Brain (organoid and tissue), 16 donors: ENCODE measurements at places on chromosomes 5 and 9.

DNA sequence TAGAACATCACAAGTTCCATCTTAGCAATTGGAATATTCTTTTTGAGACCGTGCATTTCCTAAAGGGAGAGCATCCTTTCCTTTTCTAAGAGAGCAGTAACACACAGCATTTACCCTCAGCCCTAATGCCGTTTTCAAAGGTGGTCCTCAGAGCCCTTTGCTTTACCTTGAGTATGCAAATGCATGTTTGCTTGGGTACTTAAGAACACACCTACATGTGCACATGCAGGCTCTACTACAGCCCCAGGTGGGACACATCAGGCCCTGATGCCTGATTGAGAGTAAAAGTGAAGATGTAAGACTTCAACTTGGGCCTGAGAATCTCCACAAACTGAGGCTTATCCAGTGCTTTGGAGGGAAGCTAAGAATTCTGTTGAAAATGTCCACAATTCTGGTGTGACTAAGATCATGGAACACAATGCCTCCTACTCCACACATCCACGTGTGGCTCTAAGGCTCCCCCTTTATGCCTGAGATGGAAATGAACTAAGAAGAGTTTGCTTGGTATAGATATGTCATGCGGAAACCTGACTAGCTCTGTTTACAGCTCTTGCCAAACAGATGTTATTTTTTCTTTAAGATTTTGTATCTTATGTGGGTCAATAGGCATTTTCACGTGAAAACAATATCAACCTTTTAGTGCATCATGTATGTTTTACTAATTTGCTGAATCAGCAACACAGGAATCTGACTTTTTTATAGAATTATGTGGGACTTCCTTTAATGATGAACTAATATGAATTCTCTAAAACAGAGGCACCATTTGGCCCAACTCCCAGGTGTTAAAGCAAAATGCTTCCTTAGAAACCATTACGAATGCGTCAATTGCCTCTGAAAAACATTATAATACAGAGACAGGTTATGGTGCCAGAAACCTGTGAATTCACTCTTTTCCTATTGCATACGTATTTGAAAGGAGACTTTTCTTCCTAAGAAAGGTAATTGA is 48.9 kb upstream of the SLC2A8 start:
- DNase-seq, result peak; percentile 37

DNA sequence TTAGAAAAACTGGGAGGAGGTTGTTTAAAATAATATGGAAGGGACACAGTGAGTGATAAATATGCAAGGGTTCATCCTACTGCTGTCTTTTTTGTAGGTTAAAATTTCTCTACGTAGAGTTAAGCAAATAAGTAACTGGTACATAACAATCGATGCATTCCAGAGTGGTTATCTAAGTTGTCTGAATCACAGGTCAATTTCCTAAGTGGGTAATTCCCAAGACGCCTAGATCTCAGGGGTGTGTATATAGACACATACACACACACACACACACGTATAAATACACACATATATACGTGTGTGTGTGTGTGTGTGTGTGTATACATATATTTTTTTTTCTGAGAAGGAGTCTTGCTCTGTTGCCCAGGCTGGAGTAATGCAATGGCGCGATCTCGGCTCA is 22.3 kb downstream of the CAAP1 start:
- no peak for DNase-seq

DNA sequence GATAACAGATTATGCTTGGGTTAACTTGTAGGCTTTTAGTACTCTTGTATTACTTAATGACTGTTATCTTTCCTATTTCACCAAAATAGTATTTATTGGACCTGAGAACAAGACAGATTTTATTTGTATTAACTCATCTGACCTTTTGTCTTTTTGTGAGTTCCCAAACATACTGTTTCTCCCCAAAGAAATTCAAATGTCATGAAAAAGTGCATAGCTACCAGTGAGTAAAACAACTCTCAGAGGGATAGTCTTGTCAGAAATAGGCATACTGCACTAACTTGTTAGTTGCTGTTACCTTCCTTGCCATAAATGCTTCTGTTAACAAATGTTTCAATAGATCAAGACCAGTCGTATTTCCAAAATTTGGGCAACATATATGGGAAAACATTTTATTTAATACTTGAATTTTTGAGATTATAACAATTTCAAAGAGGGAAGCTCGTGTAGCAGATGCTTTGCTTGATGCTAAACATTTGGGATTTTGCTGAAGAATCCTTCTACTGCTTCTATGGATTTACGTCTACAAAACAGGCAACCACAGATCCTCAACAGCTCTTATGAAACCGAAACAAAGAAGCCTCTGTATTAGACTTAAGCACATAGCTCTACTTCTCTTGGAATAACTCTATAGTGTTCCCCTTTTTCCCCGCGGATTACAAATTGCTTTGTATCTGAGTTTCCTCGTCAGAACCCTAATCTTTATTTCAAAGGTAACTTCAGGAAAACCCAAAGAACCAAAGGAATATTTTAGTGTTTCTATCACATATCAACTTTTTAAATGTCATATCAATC is 248.8 kb downstream of the MCTP1 start:
- DNase-seq, result no peak

DNA sequence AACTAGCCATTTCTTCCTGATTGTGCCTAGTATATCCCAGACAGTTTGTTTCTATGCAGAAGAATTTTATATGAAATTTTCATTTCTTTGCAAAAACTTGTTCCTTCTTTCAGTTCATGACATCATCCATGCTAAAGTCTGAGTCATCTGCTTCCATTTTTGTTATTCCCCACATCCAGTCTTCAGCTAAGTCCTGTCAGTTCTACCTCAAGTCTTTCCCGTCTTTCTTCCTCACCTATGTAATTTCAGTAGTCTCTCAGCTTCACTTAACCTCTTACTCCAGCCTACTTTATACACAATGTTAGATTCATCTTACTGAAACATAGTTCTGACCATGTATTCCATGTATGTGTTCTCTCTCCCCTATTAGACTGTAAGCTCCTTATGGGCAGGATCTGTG is 39.1 kb downstream of the G3BP1 start:
- no peak for DNase-seq

- no peak for DNase-seq
These were observed 49.2 kb downstream of the EBF1 start for GRCh38 chr5:159050316-159051143.

GRCh38 chr5:10876006-10876744 is 115.1 kb upstream of the DAP start:
- DNase-seq, result no peak

- no peak for DNase-seq
These were observed 31.7 kb downstream of the RAD23B start for GRCh38 chr9:107314763-107315162.

- DNase-seq, result no peak
These were observed 28.6 kb downstream of the UGCG start for GRCh38 chr9:111925017-111925770.

GRCh38 chr9:108544866-108545265 is 310.9 kb downstream of the ACTL7B start:
- no peak for DNase-seq

- peak; percentile 55 for DNase-seq
These were observed 246.7 kb upstream of the COX7C start for GRCh38 chr5:86371061-86371460.

DNA sequence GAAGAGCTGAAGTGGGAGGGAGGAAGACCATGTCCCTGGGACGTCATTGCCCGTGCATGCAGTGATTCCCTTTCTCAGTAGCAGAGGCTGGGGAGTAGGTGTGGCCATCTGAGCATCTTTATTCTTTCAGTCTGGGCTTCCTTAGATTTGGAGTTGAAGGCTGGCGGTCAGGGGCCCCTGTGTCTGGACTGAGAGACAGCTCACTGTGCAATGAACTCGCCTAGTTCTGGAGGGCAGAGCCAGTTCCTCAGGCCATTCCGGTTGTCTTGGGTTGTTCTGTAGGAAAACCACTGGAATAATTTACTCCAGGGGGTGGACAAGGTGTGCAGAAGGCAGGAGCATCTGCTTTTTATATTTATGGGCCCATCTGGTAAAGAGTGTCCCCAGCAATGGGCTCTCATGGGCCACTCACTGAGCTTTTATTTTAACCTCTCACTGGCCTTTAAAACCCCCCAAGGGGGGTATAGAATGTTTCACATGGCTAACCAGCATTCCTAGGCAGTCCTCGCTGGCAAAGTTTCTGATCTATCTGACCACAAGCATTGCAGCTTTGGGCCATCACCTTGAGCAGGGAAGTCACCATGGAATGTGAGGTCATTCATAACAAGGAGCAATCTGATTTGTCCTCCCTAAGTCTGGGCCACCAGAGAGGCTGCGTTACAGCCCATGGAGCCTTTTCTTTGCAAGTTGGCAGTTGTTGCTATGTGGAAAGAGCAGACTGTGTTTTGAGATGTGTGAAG is 9.2 kb downstream of the STC2 start:
- no peak for DNase-seq

DNA sequence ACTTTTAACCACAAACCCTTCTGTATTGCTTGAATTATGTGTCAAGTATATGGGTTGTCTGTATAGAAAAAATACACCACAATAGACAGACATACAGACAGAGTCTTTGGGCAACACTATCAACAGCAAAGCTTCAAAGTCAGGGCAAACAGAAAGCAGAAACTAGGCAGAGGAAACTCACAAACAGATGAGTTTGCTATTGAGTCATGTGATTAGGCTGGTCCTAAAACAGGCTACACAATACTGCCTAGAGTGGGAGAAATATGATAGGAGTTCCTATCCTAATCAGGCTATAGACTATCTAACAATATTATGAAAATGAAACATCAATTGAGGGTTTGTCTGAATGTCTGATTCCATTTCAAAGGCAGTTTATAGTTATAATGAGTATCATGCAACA is 156.4 kb downstream of the EDIL3 start:
- no peak for DNase-seq

GRCh38 chr5:99020698-99021048 is 91.9 kb upstream of the CHD1 start:
- no peak for DNase-seq

DNA sequence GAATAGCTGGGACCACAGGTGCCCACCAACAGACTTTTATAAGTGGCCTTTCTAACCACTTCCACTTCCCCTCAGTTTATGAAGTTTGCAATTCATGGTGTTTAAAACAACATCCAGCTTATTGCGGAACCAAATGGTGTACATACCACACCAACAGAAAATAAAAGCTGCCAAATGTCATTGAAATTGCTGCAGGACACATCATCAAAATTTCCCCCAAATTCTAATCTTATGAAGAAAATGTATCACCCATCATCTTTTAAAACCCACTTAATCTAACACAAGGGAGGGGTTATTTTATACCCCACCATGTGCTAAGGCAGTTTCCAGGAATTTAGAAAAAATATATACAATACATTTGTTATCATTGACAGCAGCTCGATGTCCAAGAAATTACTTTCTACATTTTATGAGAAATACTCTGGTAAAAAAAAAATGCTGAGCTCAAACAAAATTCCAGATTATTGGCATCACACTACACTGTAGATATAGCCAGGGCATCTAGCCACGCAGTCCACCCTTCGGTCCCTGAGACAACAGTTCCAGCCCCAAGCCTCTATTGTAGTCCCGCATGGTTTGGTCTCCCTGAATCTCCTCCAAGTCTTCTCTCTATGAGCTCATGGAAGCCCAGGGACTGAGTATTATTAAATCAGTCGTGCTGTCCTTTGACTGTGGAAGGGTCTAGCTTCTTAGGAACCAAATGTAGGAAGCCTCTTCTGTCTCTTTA is 372.8 kb upstream of the SLC30A5 start:
- DNase-seq, result no peak

- DNase-seq, result no peak
These were observed 44.1 kb downstream of the TMC1 start for GRCh38 chr9:72565535-72565934.

DNA sequence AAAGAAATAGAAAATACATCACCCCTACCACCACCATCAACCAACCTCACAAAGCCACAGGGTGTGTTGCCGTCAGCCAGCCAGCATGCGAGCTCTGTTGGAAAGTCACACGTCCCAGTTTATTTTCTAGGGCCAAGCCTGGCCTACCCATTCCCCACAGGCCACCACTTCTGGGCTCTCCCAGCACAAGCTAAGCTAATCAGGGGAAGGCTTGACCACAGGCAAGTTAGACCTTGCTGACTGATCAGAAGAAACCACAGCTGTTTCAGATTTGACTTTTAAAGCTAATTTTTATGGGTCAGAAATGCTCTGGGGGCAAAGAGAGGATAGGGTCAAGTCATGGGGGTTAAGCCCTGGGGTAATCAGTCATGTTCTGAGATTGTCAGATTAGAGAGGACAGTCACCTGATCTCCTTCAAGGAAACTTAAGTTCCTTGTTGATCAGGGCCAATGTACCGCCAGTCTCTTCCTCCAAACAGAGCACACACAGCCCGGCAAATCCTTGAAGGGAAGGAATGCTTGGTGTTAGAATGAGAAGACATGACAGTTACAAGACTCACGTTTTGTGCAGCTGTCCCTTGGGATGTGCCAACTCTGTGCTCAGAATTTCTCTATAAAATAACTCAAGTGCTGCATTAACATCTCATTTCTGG is 7.6 kb downstream of the SHB start:
- DNase-seq, result peak; percentile 42

DNA sequence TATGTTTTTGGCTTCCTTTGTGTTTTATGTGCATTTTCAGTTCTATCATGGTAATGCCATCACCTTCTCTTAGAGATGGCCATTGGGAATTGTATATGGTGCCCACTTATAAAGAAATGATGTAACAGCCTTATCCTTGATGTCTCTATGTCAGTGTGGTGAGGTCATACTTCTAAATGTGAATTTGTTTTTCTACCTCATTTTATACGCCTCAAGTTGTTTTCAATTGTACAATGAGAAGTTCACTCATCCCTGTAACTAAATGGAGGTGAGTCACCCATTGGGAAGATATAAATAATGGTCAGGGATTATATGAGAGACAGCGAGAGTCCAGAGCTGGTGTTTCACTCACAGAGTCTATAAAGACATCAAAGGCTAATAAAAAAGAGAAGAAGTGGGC is 402.4 kb downstream of the AGTPBP1 start:
- DNase-seq, result no peak

DNA sequence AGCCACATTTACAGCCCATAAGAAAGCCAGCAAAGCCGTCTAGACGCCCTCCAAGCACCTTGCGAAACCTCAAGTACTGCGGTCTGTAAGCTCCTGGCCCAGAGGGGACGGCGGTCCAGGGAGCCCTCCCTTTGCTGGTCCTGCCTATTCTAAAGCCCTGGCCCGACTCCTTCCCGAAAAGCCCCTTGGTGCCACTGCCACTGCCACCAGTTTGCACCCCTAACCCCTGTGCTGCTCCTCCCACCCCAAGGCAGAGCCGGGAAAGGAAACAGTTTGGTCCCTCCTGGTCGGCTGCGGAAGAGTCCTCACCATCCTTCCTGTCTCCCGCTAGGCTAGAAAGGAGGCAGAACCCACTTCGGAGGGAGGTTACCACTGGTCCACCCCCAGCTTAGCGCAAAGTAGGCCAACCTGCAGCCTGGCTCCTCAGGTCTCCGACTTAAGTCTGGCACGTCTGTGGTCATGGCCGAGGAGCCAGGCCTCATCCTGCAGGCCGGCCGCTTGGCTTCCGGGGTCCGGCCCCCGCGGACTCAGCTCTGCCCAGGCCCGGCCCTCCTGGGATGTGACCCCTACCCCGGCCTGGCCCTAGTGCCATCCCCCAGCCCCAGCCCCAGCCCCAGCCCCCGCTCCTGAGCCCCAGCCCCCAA is 916 bp downstream of the TOR1A start:
- DNase-seq, result no peak

GRCh38 chr9:32398207-32398606 is 13.8 kb downstream of the ACO1 start:
- DNase-seq, result no peak

GRCh38 chr9:14967450-14968321 is 57.5 kb upstream of the FREM1 start:
- DNase-seq, result no peak
